ENCODE measurements at places on chromosomes 11 and 22. TPM values are rescaled to one million over a fixed set of nuclear protein-coding genes. Genes with fewer than 3 reads are reported as not detected.

GAS2L1 gene
- total RNA-seq = 24.3 TPM

GRCh38 chr11:22460181-22460580 is 122.0 kb downstream of the SLC17A6 start:
- DNase-seq = no peak

DNA sequence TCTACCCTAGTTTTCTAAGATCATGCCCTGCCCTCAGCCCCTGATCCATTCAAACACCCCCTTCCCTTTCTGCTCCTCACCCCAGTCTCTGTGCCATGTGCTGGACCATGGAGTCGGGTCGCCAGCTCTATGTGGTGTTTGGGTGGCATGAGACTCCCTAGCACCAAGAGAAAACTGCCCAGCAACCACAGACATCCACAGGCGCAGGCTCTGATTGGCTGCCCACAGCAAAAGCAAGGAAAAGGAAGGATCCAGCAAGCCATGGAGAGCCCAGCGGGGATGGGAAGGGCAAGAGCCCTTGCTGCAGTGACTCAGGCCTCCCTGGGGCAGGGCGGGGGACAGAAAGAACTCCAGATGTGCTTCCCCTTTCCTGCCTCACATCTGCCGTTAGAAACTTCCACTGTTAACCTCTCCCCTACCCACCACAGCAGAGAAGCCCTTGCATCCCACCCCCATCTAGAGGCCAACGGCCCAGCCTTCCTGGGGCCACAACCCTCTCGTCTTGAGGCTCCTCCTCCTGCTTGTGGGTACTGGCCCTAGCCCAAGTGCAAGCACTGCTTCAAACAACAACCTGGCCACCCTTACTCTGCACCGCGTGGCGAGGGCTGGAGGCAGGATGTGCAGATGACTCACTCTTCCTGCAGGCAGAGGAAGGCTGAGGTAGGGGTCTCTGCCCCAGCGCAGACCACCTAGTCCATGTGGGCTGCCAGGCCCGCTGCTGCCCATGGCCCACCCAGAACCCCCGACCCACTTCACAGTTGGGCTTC is 9.7 kb upstream of the AHNAK start:
- peak; percentile 93 for DNase-seq

DNA sequence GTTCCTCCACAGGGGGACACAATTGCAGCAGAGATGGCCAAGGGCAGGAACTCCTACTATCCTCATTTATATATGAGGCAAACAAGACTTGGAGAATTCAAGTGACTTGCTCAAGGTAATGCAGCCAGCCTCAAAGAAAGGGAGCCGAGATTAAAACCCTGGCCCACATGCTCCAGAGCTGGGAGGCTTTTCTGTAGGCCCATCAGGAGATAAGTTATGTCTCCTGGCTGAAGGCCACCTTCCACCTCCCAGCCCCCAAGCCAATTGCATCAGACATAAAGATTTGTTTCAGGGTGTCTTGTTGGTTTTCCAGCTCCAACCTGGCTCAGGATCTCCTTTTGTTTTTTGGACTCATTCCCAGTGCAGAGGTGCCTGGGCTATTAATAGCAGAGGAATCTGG is 59.5 kb downstream of the SMIM38 start:
- no peak for DNase-seq

DNA sequence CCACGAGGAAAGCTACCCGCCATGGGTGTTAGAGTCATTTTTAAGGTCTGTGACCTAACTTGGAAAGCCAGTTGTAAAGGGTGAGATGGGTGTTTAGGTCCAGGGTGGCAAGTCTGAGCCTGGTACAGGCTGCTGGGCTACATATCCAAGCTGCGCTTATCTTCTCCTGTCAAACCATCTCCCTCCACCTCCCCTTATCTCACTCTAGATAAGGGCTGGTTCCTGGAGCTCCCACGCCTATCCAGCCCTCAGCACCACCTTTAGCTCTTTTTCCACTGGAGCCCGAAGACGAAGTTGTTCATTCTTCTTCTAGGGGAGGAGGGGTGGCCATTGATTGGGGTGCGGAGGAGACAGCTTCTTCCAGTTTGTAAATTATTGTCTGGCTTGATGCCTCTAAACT is 48.5 kb downstream of the MICAL2 start:
- DNase-seq = no peak

SCGB2A2 gene
- not detected for total RNA-seq

- peak; percentile 61 for DNase-seq
Measured at GRCh38 chr11:76601272-76601671, 69.3 kb downstream of the LRRC32 start.

WBP2NL gene
- 0.24 TPM for total RNA-seq

DNA sequence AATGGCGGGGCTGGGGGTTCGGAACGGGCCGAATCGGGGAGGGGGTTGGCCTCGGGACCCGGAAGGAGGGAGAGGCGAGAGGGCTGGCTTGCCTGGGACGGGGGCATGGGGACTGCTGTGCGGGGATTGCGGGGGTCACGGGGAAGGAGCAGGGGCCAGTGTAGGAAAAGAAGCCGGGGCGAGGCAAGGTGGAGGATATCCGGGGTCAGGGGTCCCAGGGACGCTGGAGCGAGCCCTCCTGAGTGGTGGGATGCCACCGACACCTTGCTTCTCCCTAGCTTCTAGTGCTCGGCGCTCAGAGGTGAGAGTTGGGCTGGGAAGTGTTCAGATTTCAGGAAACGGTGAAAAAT is 426 bp upstream of the GDPD5 start:
- DNase-seq = no peak

KCTD17 gene
- total RNA-seq = 11.2 TPM

DNA sequence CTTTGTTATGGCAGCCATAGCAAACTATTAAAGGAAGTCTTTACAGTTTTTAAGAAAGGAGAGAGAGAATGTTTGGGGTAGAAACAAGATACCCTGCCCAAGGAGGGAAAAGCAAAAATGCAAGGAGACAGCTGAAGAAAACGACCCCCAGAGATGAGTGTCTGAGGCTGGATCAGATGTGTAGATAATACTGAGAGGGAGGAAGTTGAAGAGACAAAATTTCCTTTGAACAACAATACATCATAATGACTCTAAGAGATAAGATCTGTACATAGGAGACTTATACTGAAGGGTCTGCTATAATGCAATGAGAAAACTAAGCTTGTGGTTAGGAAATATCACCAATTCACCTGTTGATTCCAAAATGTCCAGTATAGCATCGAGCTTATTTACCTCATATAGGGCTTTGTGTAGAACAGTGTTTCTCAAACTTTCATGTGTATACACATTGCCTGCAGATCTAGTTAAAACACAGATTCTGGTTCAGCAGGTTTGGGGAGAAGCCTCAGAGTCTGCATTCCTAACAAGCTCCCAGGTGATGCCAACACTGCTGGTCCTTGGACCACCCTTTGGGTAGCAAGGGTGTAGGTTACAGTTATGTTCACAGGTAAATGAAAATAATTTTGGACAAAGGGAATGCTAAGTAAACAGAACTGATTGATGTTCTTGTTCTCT is 5.8 kb upstream of the CEP295 start:
- no peak for DNase-seq

DNA sequence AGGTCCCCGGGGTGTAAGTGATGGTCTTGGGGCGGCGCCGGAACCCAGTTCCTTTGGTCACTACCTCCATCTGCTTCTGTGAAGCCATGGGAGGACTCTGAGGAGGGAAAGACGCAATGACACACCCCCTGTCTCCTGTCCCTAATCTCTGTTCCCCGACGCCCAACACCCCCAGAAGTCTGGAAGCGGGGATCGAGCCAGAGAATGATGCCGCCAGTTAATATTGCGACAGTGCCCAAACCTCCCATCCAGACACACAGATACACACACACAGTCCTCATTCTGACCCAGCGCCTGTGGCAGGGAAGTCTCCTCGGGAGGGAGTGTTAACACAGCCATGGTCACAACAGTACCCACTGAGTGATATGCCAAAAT is 352 bp downstream of the C22orf23 start:
- DNase-seq = no peak

SLC39A13 gene
- 35.0 TPM for total RNA-seq

GRCh38 chr11:110468121-110468520 is 38.4 kb downstream of the FDX1 start:
- DNase-seq = no peak

- no peak for DNase-seq
Measured at GRCh38 chr11:834371-835316, 1.9 kb downstream of the CD151 start.

All from Right ventricle myocardium inferior (tissue), 1 donor.